ENCODE measurements at places on chromosomes 5 and 9.

- no peak for DNase-seq
These were observed 1.6 kb downstream of the SKP1 start for GRCh38 chr5:134174841-134175839.

GRCh38 chr9:137488327-137488653 lies 29.2 kb upstream of the NSMF start:
- no peak for DNase-seq

DNA sequence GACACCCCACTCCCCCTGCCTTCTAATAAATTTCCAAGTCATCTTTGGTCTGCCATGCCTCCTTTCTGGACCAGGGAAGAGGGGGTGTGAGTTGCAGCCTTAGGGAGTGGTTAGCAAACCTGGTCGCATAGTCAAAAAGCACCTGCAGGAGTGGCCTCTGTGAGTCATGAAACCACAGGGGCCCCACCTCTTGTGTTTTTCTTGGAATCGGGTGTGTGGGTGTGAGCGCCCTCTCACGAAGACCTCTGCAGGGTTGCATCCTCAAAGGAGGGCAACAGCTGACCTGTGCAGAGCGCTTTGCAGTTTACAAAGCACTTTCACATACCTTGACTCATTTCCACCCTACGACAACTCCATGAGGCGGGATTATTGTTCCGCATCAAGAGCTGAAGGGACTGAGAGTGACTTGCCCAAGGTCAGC lies 36.8 kb upstream of the TEX48 start:
- peak; percentile 41 for DNase-seq

GRCh38 chr9:76713381-76713780 lies 50.9 kb upstream of the PCA3 start:
- no peak for DNase-seq

- no peak for DNase-seq
These were observed 26.7 kb upstream of the STK32A start for GRCh38 chr5:147208134-147208533.

Measured in stimulated activated CD8-positive, alpha-beta memory T cell treated with anti-CD3 and anti-CD28 coated beads, Interleukin-4, amount 100 ng/mL, for 1 hour (primary cell).